ENCODE measurements at places on chromosomes 5 and 9.
A peak's percentile ranks its signal among the peaks of the same experiment; 100 is the strongest.

GRCh38 chr5:114101153-114101552 is 260.7 kb upstream of the KCNN2 start:
- DNase-seq: peak; percentile 16

DNA sequence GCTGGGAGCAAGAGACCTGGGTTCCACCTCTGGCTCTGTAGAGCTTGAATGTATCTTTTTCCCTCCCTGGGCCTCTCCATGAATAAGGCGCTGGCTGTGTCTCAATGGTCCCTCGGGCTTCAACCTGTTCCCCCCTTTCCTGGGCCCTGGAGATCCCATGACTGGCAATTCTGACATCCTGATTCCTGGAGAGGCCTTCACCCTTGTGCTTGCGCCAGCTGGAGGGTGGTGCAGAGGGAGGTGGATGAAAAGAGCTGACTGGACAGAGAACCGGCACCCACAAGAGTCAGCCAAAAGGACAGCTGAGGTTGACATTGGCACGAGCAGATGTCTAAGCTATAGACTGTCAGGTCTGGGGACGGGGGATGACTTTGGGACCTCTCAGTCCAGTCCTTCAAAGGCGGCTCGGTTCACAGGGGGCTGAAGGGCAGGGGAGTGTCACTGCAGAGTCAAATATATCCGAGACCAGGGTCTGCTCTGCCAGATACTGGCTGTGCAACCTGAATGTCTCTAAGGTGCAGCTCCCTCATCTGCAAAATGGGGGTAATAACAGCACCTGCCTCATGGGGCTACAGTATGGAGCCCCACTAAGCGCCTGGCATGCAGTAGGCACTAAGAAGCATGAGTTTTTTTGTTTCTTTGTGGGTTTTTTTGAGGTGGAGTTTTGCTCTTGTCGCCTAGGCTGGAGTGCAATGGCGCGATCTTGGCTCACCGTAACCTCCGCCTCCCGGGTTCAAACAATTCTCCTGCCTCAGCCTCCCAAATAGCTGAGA is 13.8 kb downstream of the DNM1 start:
- DNase-seq: no peak

DNA sequence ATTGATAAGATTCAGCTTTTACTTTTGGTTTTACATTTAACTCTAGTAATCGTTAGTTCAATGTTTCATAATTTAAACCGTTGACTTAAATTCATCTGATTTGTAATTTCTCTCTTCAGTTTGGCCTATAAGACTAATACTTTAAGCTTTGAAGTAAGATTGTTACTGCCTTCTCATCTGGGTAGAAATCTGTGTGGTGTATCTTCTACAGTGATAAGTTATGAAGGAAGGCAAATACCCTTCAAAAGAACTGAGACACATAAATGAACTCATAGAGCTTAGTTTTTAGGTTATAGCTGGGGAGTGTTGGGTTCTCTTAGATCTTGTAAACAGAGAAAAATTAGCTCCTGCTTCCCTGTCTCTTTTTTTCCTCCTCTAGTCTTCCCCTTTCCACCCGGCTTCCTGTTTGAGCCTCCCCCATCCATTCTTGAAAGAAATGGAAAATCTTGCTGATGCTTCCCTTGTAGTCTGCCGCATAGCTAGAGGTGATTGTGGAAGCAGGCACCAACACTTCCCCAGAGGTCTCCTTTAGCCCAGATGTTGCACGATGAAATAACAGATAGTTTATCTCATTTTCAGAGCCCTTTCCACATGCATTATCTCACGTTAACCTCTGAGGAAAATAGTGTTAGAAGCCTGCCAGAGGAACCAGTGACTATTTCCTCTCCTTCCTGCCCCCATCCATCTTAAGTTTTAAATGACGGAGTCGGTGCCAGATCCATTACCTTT is 2.0 kb upstream of the F2RL2 start:
- no peak for DNase-seq

- no peak for DNase-seq
These were observed 2.5 kb upstream of the SLC31A2 start for GRCh38 chr9:113148372-113148705.
